ENCODE measurements at places on chromosomes 4 and X.
A peak's percentile ranks its signal among the peaks of the same experiment; 100 is the strongest.

- DNase-seq = peak; percentile 25
Observed at GRCh38 chr4:144787365-144788258, 141.7 kb downstream of the HHIP start.

- peak; percentile 16 for DNase-seq
Observed at GRCh38 chr4:2878346-2878745, 34.7 kb downstream of the ADD1 start.

DNA sequence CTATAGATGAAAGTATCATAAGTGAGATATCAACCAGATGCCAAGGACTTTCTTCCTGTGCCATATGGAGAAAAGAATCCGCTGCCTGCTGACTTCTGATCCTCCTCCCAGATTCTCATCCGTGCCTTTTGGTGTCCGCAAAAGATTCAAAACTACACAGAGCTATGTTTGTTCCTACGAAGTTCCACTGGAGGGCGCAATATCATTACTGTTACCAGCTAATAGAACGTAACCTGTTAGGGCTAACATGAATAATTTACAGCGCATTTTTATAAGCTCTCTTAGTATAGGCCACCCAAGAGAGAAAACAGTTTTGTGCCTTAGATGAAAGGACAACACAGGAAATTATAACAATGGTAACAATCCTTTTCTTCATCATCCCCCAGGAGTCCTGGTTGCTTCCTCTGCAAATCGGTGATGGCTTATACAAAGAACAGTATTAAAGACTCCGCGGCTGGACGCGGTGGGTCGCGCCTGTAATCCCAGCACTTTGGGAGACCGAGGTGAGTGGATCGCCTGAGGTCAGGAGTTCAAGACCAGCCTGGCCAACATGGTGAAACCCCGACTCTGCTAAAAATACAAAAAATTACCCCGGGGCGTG lies 22.8 kb upstream of the CENPVL3 start:
- DNase-seq = peak; percentile 23

- DNase-seq = no peak
Observed at GRCh38 chrX:55008571-55009358, 8.6 kb downstream of the APEX2 start.

DNA sequence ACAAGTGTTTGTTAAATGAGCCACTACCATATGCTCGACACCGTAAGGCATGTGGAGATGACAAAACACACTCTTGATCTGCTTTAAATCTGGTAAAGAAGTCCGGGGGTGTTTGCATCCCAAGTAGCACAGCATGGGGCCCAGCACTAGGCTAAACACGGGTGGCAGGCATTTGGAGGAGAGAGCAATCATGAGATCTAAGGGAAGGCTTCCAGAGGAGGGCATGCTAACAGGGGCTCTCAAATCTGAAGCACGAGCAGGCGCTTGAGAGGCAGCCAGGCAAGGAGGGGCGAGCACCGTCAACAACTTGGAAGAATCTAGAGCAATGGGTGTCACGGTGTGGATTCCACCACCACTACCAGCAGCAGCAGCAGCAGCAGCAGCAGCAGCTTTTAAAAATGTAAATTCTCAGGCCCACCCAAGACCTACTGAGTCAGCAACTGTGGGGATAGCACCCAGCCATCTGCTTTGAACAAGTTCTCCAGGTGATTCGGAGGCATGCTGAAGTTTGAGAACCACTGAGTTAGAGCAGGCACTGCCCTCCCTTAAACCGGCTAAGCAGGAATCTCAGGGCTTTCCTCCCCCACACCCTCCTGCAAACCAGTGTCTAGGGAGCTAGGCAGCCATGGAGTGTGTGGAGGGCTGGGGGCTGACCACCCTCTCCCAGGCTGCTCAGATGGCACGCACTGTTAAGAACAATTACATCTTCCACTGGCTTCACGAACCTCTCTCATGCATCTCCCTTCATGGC lies 70.2 kb upstream of the MAP3K15 start:
- no peak for DNase-seq

GRCh38 chr4:123557857-123558536 lies 161.4 kb downstream of the SPRY1 start:
- no peak for DNase-seq

DNA sequence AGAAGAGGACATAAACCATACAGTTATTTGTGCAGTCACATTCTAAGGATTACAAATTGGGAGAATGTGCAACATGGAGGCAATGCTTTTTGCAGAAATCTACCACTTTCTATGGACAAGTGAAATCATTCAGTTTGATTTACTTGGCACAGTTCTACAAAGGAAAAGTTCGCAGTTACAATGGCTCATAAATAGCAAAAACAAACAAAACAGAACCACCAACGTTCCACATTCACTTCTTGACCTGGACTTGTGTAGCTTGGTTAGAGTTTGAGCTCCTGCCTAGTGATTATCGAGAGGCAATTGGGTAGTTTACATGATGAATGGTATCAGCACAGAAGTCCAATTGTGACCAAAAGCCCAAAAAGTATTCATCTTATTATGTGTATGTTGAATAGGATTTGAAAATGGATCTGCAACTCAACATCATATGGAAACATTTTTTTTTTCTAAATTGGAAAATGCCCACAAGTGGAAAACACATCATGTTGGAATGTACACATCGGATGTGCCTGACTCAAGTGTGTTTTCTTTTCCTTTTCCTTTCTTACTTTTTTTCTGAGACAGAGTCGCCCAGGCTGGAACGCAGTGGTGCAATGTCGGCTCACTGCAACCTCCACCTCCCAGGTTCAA lies 123.8 kb downstream of the LUZP4 start:
- no peak for DNase-seq

DNA sequence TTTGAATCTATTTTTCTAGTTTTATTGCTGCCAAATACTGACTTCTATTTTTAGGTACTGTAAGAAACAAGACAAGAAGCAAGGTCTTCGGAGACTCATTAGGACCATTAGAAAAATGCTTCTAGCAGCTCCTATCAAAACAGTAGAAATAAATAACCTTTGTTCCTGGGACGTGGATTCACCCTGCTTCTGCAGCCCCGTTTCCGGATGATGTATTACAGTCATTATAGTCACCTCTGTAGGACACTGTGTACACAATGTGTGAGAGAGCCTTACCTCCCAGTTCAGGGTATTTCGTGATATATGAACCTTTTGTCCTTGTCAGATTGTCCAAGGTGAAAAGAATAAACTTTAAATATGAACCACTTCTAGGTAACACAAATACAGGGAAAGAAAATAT lies 484.0 kb upstream of the TECRL start:
- DNase-seq = no peak

DNA sequence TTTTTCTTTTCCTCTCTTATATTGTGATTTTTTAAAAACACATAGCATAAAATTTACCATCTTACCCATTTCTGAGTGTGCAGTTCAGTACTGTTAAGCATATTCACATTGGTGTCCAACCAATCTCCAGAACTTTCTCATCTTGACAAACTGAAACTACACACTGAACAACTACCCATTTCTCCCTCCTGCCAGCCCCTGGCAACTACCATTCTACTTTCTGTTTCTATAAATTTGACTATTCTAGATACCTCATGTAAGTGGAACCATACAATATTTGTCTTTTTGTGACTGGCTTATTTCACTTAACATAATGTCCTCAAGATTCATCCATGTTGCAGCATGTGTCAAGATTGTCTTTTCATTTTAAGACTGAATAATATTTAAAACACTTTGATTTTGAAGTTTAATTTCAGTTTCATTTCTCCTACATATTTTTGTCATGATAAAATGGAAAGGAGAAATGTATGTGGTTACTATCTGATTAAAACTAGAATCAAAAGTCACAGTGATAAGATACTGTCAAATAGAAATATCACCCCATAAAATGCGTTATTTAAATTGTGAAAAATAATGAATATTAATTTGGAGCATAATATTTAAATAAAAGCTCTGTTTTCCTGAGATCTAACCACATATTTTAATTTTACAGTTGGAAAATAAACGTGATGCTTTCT lies 122.8 kb downstream of the DIPK2B start:
- DNase-seq = peak; percentile 50

GRCh38 chr4:40059362-40059761 lies 2.7 kb downstream of the N4BP2 start:
- no peak for DNase-seq

GRCh38 chrX:12999422-12999821 lies 24.5 kb downstream of the TMSB4X start:
- peak; percentile 90 for DNase-seq

- no peak for DNase-seq
Observed at GRCh38 chr4:18636001-18636585, 614.5 kb upstream of the LCORL start.

DNA sequence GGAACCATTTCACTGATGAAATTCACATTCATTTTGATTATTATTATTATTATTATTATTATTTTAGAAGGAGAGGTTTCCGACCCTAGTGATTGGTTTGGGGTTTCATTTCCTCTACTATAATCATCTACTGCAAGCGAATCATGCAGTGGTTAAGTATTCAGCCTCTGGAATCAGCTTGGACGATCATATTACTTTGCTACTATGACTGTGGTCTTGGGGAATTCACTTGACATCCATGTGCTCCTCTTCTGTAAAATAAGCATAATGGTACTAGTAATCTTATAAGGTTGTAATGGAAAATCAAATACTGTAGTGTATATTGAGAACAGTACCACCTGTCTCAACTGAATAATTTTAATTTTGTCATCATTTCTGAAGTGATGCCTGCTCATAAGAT lies 132.1 kb upstream of the SLC4A4 start:
- no peak for DNase-seq

- no peak for DNase-seq
Observed at GRCh38 chrX:44063606-44064005, 90.4 kb upstream of the NDP start.

DNA sequence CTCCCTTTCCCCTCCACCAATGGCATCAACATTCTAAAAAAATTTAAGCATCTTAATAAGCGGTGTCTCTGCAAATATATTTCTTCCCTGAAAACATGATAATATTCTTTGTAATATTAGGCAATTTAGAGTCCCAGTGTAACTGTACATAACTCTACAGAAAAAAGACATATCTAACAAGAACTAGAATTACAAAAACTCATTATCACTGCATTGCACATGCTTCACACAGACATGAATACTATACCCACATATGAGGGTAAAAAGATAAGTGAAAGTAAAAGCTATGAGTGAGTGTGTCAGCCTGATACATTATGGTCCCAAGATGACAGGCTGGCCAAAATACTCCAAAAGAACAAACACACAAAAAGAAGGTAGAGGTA lies 2.4 kb upstream of the FGB start:
- no peak for DNase-seq

GRCh38 chr4:154361450-154361849 lies 130.1 kb downstream of the DCHS2 start:
- DNase-seq = peak; percentile 5

- peak; percentile 58 for DNase-seq
Observed at GRCh38 chr4:185202984-185203485, 765 bp downstream of the CFAP97 start.

GRCh38 chr4:182575225-182575624 lies 332.0 kb downstream of the TENM3 start:
- no peak for DNase-seq

DNA sequence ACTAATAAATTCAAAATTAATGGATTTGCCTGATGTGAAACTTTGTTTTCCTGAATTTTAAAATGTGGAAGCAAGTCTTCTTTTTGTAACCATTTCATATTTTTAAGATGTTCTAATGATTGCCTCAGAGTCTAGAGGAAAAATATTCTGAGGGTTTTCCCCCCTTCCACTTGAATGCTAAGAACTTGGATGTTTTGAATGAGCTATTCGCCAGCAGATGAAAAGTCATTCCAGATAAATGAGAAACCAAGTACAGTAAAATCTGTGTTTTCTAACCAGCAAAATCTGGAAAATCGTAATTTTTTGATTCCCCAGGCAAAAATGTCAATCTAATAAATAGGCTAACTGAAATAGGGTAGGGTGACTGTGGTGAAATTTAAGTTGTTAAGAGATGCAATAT lies 45.6 kb downstream of the SLIT2 start:
- DNase-seq = no peak

DNA sequence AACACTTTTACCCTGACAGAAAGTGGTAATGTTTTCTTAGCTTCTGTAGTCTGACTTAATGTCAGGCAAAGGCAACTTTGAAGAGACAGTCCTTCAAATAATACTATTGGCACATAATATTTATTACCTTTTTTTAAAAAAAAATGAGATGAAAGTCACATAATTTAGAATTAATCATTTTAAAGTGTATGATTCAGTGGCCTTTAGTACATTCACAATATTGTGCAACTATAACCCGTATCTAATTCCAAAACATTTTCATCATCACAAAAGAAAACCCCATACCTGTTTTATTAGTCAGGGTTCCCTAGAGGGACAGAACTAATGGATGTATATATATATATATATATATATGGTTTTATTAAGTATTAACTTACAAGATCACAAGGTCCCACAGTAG lies 94.8 kb upstream of the TEX13A start:
- no peak for DNase-seq

- DNase-seq = no peak
Observed at GRCh38 chr4:119835613-119835910, 207.0 kb upstream of the PDE5A start.

DNA sequence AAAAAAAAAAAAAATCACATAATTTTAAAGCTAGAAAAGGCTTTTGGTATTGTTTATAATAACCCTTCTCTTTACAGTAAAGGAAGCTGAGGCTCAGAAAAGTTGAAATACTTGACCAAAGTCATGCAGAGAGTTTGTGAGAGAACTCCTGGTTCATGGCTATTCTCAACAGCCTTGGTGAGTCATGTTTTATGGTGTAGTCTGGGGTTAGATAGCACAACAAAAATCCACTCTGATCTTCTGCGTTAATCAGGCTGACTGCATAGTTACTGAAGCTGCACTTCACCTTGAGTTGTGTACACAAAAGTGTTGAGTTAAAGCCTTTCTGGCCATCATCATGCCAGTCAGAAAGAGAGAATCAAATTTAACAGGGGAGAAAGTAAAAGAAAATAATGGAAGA lies 19.3 kb upstream of the SFRP2 start:
- DNase-seq = no peak

DNA sequence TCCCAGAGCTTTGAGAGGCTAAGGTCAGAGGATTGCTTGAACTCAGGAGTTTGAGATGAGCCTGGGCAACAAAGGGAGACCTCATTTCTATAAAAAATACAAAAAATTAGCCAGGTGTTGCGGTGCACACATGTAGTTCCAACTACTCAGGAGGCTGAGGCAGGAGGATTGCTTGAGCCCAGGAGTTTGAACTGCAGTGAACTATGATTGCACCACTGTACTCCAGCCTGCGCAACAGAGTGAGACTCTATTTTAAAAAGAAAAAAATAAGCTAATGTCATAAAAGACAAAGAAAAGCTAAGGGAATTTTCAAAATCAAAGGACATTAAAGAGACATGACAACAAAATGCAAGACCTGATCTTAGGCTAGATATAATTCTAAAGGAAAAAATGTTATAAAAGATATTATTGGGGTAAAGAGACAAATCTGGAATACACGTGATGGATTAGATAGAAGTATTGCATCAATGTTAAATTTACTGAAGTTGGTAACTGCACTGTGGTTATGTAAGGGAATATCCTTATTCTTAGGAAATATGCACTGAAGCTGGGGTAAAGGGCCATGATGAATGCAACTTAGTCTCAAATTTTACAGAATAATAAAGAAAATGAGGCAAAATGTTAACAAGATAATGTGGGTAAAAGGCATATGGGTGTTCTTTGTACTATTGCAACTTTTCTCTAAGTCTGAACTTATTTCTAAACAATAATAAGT lies 75.2 kb downstream of the SPRY1 start:
- no peak for DNase-seq

- no peak for DNase-seq
Observed at GRCh38 chrX:73468376-73468775, 21.5 kb downstream of the CDX4 start.

GRCh38 chrX:46200413-46200812 lies 344.8 kb downstream of the ZNF674 start:
- no peak for DNase-seq

Measured in activated CD4-positive, alpha-beta T cell treated with anti-CD3 and anti-CD28 coated beads, Interleukin-2, amount 50 U/mL, for 16 hours (primary cell).